ENCODE measurements at places on chromosomes 7 and 10.

- no peak for DNase-seq
These were observed 109.1 kb downstream of the POLL start for GRCh38 chr10:101478956-101479355.

DNA sequence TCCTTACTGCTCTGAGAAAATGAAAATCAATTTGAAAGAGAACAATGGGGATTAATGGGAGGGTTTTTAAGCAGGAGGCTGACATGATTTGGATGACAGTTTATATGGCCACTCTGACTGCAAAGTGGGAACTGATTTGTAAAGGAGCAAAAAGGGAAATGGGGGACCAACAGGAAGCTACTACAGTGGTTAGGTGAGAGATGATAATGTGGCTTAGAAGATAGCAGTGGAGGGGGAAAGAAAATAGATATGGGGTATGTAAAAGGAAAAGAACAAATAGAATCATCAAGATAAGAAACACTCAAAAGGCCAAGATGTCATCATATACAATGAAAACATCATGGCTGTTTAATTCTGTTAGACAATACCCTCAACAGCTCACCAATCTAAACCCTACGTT lies 177.5 kb downstream of the ANK3 start:
- no peak for DNase-seq

DNA sequence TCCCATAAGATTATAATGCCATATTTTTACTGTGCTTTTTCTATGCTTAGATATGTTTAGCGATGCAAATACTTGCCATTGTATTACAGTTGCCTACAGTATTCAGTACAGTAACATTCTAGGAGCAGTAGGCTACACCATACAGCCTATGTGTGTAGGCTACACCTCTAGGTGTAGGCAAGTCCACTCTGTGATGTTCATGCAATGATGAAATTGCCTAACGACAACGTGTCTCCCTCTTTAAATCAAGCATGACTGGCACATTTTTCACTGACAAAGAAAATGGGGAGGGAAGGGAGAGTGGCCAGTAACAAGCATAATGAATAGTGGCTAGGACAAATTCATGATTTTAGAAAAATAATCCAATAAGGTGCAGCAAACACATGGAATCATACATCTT lies 1.7 kb downstream of the NCAPG2 start:
- no peak for DNase-seq

DNA sequence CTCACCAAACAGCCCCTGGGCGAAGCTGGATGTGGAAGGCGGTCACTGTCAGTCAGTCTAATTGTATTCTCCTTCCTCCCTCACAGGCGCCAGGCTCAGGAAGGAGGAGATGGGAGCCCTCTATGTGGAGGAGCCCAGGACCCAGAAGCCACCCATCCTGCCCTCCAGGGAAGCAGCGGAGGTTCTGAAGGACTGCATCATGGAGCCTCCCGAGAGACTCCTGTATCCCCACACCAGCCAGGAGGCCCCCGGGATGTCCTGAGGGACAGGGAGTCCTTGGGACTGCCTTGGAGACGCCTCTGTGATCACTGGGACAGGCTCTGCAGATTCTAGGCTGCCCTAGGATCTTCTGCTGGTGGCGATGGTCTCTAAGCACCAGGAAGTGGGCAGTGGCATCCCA lies 9.7 kb upstream of the ATP6V0E2 start:
- DNase-seq, result no peak

- peak; percentile 44 for DNase-seq
These were observed 40.7 kb downstream of the ATE1 start for GRCh38 chr10:121886997-121887622.

GRCh38 chr7:122155566-122155965 lies 11.5 kb upstream of the AASS start:
- no peak for DNase-seq

GRCh38 chr7:29564496-29565223 lies 1.0 kb downstream of the PRR15 start:
- DNase-seq, result peak; percentile 86
